ENCODE measurements at places on chromosomes 6 and 20.

- DNase-seq: no peak
These were observed 201.4 kb upstream of the SOX4 start for GRCh38 chr6:21392177-21392576.

- no peak for DNase-seq
These were observed 12.5 kb downstream of the TNXB start for GRCh38 chr6:32096394-32097258.

GRCh38 chr20:1818895-1819294 lies 76.3 kb upstream of the SIRPA start:
- no peak for DNase-seq

- DNase-seq: no peak
These were observed 108.5 kb downstream of the EPM2A start for GRCh38 chr6:145626857-145627256.

DNA sequence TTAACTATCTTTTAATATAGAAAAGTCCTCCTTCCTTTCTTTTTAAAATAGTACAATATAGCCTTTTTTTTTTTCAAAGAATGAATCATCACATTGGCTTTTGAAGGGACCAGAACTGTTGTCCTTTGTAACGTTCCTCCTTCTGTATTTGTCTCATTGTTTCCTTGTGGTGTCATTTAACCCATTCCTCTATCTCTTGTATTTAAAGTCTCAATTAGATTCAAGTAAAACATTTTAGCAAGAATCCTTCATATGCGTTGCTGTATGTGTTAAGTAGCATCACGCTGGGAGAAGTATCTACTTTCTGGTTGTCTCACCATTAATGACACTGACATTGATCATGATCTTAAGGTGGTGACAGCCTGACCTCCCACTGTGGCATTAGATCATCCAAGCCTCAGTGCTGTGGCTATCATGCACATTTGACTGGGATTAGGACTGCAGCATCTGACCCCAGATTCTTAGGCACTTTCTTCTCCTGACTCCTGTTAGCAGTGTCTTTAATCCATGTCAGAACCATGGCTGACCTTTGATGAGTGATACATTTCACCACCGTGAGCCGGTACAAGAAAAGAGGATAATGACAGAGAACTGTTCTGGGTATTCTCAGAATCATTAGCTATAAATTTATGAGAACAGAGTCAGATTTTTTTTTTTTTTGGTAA lies 67.5 kb upstream of the TFB1M start:
- DNase-seq: no peak

DNA sequence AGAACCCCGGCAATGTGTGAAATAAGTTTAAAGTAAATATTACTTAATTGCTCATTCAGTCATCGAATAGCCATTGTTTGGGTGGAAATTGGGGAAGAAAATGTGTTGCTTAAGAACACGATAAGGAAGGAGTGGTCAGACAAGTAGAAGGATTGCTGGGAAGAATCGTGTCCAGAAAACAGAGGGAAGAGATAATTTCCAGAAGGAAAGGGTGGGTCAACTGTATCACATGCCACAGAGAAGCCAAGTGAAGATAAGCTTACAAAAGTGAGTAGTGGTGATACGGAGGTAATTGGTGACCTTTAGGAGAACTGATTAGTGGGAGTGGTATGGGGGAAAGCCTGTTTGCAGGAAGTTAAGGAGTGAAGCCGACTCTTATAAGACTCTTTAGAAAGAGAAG lies 306.2 kb downstream of the SOX4 start:
- no peak for DNase-seq

DNA sequence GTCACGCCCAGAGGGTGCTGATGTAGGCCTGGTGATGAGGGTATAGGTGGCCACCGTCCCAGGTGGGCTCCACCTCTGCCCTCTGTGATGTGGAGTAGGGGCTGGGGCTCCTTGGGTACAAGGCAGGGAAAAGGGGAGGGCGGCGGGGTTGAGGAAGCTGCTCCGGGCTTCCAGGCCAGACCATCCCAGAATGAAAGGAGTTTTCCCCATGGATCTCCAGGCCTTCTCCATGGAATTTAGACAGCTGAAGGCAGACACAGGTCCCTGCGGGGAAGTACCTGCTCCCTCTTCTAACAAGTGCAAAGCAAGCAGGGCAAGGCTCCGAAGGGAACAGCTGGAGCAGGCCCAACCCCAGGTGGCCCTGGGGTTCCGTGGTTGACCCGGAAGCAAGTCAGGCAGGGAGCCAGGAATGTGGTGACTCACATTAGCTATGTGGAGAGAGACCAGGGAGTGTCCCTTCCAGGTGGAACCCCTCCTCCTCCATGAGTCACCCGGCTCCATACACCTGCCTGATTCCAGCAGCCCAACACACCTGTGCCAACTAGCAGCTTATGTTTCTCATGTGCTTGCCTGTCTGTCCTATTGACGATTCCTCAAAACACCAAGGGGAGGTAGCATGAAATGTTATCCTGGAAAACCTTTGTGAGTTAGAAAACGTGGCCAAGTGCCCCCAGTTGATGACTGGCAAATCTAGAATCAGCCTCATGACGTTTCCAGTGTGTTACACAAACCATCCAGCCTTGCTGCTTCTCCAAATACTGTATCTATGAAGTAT lies 59.7 kb upstream of the SNX9 start:
- DNase-seq: peak; percentile 51

GRCh38 chr6:87736809-87737540 lies 34.9 kb upstream of the AKIRIN2 start:
- DNase-seq: no peak

- no peak for DNase-seq
These were observed 169.1 kb downstream of the MAFB start for GRCh38 chr20:40519918-40520317.

DNA sequence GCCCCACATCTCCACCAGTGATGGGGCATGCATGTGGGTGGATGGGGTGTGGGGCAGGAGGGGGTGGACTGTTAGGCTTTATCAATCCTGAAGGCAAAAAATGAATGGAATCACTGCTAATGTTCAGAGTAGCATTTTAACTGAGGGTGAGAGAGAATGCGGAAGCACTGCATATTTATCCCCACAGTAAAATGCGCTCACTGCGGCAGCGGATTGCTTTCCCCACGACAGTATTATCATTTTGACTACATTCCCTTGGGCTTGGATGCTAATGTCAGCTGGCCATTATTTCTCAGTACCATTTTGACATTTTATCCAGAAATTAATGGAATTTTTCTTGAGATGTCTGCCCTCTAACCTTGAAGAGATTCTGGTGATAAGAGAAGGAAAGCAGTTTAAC lies 13.4 kb downstream of the ALDH8A1 start:
- no peak for DNase-seq

- peak; percentile 40 for DNase-seq
These were observed 102.7 kb upstream of the CNKSR3 start for GRCh38 chr6:154613137-154613676.

DNA sequence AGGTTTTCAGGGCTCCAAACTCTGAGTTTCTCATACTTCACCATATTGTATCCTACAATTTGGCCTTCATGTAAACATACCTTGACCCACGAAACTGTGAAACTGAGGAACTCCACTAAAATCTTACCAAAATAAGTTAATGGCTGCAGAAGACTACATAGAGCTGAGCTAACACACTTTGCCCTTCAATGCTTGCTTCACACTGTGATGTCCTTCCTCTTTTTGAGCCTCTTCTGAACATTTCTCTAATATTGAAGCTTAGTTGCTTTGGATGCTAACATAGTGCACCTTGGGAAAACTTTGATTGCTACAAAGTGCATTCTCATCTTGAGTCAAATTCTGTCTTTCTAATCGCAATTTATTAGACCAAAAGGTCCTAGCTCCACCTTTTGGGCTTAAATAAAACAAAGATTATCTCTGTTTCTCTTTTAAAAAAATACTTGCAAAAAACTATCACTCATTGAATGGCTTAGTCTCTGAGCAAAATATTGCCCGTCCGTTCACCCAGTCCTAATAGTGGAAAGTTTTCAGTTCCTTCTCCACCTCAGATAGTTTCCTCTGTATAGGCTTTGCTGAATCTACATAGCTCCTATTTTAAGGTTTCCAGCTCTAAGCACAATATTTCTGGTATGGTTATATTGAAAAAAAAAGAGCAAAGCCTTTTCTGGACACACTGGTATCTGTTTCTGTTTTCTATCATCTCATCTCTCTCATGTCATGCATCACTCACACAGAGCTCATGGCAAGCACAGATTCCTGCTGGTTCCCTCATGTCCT lies 494.6 kb downstream of the RFPL4B start:
- DNase-seq: no peak

GRCh38 chr20:20851385-20851784 lies 138.9 kb upstream of the RALGAPA2 start:
- DNase-seq: no peak

- DNase-seq: no peak
These were observed 51.9 kb downstream of the IL22RA2 start for GRCh38 chr6:137121401-137121997.

GRCh38 chr6:161837854-161838253 lies 564.0 kb upstream of the AGPAT4 start:
- DNase-seq: no peak

GRCh38 chr20:59137532-59137931 lies 26.1 kb upstream of the ZNF831 start:
- DNase-seq: no peak

DNA sequence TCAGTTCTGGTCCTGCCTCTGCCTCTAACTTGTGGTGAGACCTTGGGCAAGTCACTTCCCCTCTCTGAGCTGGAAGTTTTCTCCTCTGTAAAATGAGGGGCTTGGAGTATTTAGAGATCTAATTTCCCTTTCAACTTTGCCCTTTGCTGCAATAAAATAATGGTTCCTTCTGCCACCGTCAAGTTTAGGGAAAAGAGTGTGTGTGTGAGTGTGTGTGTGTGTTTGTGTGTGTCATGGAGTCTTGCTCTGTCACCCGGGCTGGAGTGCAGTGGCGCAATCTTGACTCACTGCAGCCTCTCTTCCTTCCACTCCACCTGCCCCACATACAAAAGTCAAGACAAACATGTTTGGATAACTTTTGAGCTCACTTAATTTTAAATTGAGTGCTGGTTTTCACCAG lies 39.2 kb upstream of the PIM1 start:
- DNase-seq: no peak

DNA sequence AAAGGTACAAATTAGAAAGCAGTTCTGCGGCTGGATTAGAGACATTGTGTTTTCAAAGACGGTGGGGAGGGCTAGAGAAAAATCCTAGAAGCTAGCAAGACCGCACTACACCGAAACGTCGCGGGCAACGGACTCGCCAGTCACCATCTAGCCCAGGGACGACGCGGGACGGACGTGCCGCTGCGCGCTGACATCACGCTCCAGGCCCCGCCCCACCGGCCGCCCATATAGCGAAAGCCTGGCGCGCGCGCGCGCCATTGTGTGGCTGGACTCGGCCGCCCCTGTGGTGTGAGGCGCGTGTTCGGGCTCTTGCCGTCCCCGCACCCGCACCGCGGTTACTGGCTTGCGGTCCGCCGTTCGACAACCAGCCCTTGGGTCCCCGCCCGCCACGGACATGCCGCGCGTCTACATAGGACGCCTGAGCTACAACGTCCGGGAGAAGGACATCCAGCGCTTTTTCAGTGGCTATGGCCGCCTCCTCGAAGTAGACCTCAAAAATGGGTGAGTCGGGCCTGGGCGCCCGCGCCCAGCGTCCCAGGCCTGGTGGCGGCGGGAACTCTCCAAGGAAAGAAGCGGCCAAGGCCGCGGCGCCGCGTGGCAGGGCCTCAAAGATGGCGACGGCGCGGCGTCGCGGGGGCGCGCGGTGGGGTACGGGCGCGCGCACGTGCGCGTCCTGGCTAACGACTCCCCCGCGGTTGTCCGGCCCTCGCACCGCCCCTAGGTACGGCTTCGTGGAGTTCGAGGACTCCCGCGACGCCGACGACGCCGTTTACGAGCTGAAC lies at the start of gene SRSF6:
Gene SRSF6, plus strand, starts transcription at position 257 of the 782 bp plus-strand sequence. Its CDS starts 138 bp downstream, at position 395.
- DNase-seq: peak; percentile 91

DNA sequence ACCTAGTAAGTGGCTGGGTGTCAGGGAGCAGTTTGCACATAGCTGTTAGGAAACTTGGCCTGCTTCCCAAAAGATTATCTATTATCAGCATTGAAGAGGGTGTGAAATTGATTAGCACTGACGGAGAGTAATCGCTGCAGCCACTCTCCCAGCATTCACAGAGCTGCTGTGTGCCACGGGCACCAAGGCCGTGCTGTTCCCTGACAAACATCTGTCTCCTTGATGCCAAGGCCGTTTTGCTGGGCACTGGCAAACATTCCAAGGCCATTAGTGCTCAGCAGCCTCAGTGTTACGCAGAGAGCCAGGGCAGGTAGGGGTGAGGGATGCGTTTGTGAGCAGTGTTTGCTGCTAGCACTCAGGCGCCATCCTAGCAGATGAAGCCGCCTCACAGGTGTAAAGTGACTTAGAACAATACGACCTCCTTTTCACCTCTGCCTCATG lies 57.7 kb upstream of the VSTM2L start:
- peak; percentile 57 for DNase-seq

DNA sequence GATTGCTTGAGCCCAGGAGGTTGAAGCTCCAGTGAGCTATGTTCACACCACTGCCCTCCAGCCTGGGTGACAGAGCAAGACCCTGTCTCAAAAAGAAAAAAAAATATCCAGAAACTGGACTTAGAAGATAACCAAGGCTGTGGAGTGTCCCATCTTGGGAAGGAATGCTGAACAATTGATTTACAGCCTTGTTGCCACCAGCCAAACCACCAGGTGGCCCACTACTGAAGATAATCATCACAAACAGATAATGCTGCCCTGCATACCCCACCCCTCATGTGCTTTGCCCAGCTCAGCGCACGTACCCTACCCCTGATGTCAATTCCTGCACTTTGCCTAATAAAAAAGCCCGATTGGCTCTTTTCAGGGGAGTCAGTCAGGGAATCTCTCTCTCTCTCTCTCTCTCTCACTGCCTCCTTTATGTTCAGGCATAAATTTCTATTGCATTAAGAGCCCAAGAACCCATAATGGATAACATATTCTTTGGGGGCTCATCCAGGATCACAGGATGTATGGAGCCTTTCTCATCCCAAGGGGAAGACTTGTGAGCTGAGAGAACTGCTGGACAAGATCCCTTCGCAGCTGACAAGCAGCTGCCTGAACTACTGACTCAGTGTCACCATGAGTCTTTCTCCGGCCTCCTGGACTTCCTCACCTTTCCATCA lies 166.4 kb downstream of the CD24 start:
- DNase-seq: no peak

Data from NCI-H748 treated with DMSO at 0.1 percent for 48 hours (cell line).